Left renal cortex interstitium (tissue), 4 donors: ENCODE measurements at places on chromosomes 11 and 22. TPM values are rescaled to one million over a fixed set of nuclear protein-coding genes. Genes with fewer than 3 reads are reported as not detected.

- no peak for DNase-seq
These were observed 17.2 kb downstream of the MYEOV start for GRCh38 chr11:69310934-69311766.

Gene IGF2
- 861 TPM for polyA plus RNA-seq

DNA sequence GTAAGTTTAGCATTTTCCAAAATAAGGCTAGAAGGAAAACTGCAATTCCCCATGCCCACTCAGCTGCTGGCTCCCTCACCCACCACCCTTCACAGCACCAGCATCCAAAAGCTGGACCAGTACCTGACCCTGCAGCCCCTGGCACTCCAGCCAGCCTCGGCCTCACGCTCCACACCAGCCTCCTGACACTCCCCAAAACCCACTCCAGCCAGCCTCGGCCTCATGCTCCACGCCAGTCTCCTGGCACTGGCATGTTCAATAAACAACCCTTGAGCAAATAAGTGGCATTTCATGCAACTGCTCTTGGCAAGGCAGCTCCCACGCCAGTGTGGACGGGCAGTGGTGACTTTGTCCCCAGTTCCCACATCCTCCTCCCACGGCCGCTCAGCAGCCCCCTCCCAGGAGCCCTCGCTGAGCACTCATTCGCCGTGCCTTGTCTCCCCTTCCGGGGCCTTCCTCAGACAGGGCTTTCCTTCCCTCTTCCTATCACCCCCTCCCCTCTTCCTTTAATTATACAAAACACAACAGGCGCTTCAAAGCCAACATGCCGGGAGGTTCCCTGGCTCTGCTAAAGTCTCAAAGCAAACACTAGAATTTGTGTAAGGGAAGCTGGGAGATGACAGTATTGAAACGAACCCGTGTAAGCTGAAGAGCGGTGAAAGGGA, 6.8 kb downstream of the TOLLIP start:
- DNase-seq = no peak

- DNase-seq = no peak
These were observed 91.2 kb downstream of the ARHGAP42 start for GRCh38 chr11:100778166-100778785.

- DNase-seq = no peak
These were observed 23.9 kb upstream of the ZC3H12C start for GRCh38 chr11:110069158-110069737.

- no peak for DNase-seq
These were observed 105.5 kb downstream of the KCNC1 start for GRCh38 chr11:17840101-17840548.

DNA sequence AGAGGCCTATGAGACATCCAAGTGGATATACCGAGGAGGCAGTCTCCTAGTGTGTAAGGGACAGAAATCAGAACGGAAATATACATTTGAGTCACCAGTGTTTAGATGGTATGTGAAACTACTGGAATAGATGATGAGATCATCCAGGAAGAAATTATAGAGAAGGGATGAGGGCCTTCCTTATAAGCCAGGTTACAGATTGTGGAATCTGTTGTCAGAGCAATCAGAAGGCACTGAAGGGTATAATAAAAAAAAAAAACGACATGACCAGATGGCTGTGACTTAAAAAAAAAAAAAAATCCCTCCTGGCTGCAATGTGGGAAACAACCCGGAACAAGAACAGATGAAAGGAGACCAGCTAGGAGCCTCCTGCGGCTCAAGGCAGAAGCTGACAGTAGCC, 2.7 kb downstream of the MAJIN start:
- DNase-seq = no peak

GRCh38 chr11:123480290-123480815, 50.3 kb downstream of the GRAMD1B start:
- DNase-seq = no peak

GRCh38 chr22:25354456-25354855, 135.0 kb downstream of the CRYBB2 start:
- DNase-seq = no peak

- no peak for DNase-seq
These were observed 410.9 kb upstream of the B3GAT1 start for GRCh38 chr11:134822897-134823296.

Gene SMTNL1
- 0.11 TPM for polyA plus RNA-seq

DNA sequence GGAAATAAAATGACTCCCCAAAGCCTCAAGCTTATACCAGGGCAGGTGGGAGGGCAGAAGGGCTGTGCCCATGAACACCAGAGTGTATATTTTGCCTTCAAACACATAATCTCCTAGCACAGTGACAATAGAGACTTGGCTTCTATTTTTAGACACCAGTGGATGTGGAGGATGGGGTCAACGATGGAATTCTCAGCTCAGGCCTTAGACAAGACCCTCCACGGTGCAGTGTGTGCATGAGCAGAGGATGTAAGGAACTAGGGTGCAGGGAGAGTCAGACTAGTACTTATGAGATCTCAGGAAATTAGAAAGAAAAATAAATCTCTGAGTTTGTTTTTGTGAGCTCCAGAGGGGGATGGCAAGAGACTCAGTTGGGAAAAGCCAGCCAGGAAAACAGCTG, 113.6 kb upstream of the CADM1 start:
- DNase-seq = no peak

- no peak for DNase-seq
These were observed 578.0 kb upstream of the CADM1 start for GRCh38 chr11:116082256-116082655.
